WERI-Rb-1 (cell line): ENCODE measurements at places on chromosomes 3 and 15.

DNA sequence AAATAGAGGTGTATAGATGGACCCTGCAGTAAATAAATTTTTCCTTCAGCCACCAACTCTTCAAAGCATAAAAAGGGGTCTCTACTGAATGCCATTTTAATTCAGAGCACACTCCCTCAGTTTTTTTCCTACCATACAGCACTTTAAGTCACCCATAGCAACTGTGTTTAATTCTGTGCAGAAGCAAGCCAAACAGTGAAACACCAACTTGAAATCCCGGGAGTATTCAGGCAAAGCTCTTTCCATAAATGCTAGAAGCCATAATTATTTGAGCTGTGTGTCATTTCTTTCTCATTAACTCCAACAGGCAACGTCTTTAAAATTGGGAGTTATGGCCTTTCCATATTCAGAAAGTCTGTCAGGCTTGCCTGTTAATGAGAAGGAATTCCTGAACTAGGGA lies 562.1 kb downstream of the GRM7 start:
- DNase-seq: no peak

DNA sequence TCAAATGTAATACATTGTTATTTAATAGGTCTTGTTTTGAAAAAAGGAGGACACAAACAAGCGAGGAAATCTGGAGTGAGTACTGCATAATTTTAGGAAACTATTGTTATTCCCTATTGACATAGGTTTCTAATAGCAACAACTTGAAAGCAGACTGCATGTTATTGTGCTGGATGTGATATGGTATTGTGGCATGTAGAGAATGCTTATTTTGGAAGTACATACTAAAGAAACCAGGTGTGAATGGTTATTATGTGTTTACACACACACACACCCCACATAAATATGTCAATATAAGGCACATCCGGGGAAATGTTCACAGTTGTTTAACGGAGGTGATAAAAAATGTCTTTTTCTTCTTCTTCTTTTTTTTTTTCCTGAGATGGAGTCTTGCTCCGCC lies 5.9 kb upstream of the MORF4L1 start:
- DNase-seq: no peak

- DNase-seq: no peak
Observed at GRCh38 chr3:59655418-59656015, 605.7 kb upstream of the CFAP20DC start.

DNA sequence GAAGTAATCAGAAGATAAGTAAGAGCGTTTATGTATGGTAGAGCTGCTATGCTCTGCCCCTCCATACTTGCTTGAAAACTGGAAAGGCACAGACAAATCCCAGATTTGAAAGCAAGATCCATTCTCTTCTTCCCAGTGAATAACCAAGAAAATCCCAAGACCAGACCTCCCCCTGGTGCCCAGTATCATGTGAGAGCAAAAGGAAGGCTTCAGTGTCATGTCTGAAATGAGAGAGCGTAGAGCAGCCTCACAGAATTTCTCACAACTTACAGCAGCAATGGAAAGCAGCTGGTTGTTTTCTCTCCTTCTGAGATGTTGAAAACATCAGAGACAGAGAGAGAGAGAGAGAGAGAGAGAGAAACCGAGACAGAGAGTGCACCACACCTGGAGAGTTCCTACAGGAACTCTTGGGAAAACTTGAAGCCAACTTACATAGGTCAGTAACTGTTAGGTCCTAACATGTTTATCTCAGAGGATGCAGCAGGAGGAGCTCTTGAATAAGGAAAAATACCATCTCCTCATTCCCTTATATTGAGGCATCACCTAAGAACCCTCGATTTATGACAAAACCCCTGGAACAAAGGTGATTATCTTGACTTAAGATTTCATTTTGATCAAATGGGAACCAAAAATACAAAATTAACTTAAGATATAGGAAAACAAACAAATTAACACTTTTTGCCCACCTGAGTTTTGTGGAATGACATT lies 273.3 kb downstream of the NSUN3 start:
- DNase-seq: no peak

GRCh38 chr3:187368251-187369088 lies at the start of gene RTP4:
Gene RTP4, plus strand, starts transcription at chr3:187368385. Its CDS starts 57 bp downstream, at chr3:187368442.
- DNase-seq: no peak
